ENCODE measurements at places on chromosomes 5 and 9.

DNA sequence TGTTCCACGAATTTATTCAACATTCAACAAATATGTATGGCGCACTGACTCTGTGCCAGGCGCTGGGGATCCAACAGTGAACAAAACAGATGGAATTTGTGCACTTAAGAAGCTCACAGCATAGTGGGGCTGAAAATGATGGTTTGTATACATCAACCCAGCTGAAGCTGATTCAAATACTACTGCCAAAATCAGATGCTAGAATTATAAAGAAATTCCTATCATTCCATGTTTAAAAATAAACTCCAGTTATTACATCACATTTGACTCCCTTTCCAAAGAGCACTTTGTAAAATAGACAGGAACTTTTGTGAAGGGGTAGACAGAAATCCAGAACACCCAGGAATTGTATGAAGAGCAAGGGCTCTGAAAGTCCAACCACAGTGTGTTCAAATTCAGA is 54.1 kb downstream of the ZNF608 start:
- DNase-seq, result no peak

- DNase-seq, result peak; percentile 11
These were observed 875 bp downstream of the TPM2 start for GRCh38 chr9:35688558-35689541.

DNA sequence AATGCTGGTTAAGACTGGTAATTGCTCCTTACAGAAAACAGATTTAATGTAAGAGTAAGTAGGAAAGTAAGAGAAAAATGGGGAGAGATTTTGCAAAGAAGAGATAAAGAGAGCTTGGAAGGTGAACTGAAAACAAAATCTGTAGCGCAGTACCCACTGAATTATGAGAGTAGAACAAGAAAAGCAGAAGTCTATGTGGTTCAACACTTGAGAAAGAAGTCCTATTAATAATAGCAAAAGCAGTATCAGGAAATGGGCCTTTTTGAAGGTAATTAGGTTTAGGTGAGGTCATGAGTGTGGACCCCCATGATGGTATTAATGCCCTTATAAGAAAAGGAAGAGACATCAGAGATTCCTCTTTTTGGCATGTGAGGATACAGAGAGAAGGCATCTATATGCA is 460.6 kb downstream of the CETN3 start:
- no peak for DNase-seq

- DNase-seq, result no peak
These were observed 42.0 kb upstream of the KCNN2 start for GRCh38 chr5:114319821-114320220.

DNA sequence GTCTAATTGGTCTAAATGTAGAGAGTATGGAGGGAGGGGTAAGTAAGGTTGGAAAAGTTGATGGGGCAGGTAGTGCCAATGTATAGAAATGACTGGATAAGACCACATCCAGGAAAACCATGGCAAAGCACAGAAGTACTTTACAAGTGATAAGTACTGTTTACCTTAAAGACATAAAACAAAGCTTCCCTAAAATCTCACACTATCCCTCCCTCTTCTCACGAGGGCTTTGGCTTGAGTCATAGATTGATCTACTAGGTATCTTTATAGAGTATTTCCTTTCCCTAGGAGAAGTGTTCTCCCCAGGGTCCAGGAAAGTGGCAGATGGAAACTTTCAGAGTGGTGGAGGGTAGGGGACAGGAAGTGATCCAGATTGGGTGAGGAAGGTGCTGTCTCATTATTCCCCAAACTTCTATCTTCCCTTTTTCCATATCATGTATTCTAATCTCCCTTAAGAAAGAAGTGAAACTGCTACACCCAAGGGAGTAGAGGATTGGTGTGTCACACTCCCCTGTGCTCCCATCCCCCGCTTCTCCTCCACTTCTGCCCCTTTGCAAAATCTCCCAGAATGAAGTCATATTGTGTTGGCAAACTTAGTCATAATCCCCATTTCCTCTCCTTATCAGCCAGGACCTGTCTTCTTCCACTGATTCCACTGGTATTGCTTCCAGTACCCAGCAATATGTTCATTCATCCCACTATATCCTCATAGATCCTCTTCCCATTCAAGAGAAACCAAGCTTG is 14.6 kb downstream of the IL33 start:
- DNase-seq, result no peak

DNA sequence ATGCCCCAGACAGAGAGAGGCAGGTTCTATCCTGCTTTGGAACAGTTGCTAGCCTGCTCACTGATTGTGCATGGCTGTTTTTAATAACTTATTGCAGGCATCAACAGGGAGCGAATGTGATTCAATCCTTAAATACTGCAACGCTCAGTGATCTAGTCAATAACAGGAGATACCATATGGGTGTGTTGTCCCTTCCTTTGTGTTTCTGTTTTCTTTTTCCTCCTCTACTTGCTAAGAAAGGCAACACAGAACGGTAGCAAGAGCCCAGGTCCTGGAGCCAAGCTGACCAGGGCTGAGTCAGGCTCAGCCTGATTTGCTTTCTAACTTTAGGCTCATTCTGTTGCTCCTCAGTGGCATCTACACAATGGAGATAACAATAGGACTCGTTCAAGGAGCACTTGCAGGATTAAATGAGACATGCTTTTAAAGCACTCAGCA is 98.6 kb upstream of the EQTN start:
- DNase-seq, result no peak

GRCh38 chr5:59828623-59829022 is 64.9 kb downstream of the PDE4D start:
- DNase-seq, result no peak

- peak; percentile 32 for DNase-seq
These were observed 31.8 kb downstream of the MAP1B start for GRCh38 chr5:72138943-72139521.

GRCh38 chr9:90095682-90096081 is 490.9 kb downstream of the GADD45G start:
- DNase-seq, result no peak

GRCh38 chr5:146698651-146699050 is 179.9 kb downstream of the PPP2R2B start:
- no peak for DNase-seq

GRCh38 chr9:33289496-33289895 is 820 bp upstream of the NFX1 start:
- peak; percentile 27 for DNase-seq

DNA sequence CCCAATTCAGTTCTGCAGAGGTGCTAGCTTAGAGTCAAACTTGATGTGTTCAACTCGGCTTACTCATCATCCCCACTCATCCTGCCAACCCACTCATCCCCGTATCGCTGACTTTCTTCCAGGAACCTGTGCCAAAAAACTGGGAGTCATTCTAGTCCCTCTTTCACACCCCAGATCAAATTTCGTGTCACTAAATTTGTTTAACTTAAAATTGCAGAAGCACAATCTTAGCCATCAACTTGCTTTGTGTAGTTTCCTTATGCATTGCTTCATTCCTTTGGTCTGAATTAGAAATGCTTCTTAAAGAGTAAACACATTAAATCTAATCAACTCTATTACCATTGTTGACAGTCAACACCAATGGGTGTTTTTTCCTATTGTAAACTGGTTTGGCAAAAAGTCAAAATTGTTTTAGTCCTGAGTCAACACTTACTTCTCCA is 162.4 kb downstream of the TTC39B start:
- DNase-seq, result no peak

GRCh38 chr5:6838736-6839135 is 125.5 kb downstream of the TENT4A start:
- no peak for DNase-seq

GRCh38 chr5:67203701-67204074 is 7.1 kb upstream of the CD180 start:
- DNase-seq, result no peak

GRCh38 chr9:136075134-136075841 is 19.8 kb downstream of the NACC2 start:
- DNase-seq, result no peak

DNA sequence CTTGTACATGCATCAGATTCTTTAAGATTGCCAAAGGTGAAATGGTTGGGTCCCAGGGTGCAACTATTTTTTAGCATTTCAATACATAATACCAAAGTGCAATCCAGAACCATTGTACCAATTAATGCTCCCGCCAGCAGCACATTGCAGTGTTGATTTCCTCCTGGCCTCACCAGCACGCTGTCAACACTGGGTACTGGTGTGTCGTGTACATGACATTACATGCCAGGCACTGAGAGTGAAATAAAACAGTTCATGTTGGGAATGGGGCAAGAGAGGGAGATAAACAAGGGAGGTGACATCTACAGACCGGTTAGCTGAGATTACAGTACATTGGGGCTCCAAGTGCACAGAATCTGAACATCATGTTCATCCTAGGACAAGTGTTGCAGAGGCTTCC is 37.8 kb downstream of the HMGCS1 start:
- DNase-seq, result no peak

- DNase-seq, result no peak
These were observed 215.3 kb downstream of the PRELID2 start for GRCh38 chr5:145619806-145620310.

DNA sequence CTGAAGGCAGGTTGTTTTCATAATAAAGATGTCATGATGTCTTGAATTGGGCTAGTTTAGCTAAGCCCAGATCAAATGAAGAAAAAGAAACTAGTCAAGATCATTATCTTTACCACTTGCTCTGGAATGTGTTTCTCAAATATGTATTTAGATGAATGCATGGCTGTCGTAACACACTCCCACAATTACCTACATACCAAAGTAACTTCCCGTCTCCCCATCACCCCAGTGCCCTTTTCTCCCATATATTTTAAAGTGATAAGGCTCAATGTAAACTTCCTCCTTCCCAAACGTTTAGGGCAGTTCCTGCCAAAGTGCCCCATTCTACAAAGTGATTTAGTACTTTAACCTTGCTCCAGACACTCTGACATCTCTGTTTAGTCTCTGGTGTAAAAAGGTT is 61.4 kb downstream of the SLC1A3 start:
- DNase-seq, result no peak

DNA sequence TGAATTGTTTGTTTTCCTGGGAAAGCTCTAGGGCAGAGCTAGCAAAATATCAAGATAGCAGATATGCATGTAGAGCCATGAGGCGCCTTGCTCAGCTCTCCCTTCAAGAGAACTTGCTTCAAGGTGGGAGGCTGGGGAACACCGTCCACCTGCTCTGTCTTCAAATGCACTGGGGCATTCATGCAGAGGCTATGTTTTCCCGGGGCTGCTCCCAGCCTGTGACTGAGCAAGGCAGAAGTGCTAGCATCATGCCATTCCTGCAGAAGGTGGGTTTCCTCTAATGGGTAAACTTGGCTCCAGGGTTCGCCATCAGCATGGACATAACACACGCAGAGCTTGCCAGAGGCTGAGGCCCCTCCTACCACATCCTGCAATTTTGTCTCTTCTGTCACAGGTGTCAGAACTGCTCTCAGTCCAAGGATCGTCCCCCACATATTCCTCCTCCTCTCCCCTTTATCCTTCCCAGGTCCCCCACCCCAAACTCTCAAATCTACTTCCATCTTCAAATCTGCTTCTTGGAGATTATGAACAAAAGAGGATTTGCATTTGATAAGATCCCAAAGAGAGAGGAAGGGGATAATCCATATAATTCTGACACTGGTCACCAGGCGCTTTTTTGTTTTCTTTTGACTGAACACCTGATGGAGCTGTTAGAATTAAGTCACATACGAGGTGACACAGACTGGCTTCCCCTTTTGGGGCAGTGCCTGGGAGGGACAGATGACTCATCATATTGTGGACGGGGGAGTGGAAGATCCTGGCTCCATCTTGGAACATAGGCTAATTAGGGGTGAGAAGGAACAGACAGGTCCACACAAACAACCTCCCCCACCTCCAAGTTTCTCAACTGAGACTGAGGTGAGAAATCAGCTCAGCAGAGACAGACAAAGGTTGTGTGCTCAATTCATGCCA is 85.0 kb upstream of the TAF11L2 start:
- DNase-seq, result no peak

DNA sequence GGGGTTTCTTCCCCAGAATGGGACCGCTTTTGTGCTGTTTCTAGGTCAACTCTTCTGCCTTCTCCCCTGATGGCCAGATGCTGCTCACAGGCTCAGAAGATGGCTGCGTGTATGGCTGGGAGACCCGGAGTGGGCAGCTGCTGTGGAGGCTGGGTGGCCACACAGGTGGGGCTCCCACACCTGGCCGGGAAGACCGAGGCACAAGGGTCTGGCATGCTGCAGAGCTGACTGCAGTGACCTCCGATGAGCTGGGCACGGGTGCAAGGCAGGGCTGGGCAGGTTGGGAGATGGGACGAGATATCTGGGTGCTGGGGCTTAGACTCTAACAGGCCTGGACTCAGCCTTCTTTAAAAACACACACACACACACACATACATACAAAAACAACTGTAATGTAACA is 901 bp downstream of the WDR38 start:
- DNase-seq, result no peak

- DNase-seq, result no peak
These were observed 5.4 kb downstream of the GFPT2 start for GRCh38 chr5:180347702-180348101.

DNA sequence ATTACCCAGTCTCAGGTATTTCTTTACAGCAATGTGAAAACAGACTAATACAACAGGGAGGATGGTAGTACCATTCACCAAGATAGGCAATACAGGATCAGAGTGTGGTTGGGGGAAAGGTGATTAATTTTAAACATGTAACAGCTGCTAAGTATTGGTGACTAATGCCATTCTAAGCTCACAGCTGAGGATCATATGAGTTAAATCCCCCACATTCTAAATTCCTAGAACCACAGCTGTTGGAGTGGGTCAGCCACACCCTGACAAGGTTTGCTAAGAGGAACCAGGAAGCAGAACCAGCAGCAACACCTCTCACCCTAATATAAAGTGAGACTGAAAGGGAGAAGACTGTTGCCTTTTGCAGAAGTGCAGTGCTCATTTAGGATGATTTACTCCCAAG is 24.8 kb downstream of the HSPB3 start:
- DNase-seq, result no peak

DNA sequence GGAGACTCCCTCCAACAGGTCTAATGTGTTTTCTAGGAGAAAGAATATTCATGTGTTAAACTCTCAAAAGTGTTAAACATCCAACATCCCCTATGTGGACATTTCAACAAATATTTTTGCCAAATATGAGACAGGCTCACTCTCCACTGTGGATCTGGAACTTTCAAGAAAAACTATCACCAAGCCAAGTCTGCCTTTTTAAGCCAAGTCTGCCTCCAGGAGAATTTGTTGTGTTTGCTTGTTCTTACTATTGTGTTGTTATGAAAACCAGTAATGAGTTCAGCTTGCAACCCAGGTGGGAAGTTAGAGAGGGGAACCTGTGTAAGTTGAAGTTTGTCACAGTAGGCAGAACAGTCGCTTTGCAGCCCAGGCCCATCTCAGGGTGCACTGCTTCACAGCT is 228.1 kb downstream of the NFIB start:
- DNase-seq, result no peak
